ENCODE measurements at places on chromosomes 4 and X.

DNA sequence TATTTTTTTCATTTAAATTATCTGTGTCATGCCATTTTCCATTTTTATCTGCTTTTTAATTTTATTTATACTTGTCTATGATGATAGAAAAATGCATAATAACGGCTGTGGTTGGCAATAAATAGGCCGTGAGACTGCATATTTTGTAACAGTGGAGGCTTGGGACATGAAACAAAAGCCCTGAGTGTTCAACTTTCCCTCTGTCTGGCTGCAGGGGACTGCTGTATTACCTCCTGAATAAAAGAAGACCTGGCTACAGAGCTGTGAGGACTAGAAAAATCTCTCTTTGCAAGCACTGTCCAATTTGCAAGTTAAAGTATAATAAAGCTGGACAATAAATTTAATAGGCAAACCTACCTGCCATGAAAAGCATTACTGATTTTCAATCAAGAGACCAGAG lies 82.1 kb downstream of the MAGEB10 start:
- DNase-seq: no peak

GRCh38 chr4:173370130-173370476 lies 651 bp upstream of the SAP30 start:
- DNase-seq: no peak

DNA sequence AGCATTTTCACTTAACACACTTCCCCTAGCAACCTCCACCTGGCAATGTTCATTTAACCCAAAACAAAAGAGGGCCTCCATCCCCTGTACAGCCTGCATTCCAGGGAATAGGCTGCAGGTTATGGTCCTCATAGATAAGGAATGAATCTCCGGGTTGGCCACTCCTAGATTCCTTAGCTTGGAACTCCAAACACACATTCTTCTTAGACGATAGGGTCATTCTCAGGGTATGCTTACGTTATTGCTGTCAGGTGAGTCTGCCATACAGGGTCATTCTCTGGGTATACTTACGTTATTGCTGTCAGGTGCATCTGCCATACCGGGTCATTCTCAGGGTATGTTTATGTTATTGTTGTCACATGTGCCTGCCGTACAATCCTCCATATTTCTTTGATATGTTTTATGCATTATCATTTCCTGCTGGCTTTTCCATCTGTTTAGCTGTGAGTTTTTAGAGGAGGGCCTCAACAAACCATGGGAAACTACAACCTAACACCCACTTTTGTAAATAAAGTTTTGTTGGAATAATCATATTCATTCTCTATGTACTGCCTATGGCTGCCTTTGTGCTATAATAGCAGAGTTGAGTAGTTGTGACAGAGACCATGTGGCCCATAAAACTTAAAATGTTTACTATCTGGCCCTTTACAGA lies 8.2 kb upstream of the AFF1 start:
- DNase-seq: no peak

GRCh38 chr4:78694457-78694787 lies 81.7 kb upstream of the BMP2K start:
- no peak for DNase-seq

GRCh38 chrX:84724576-84724975 lies 222.3 kb upstream of the HDX start:
- DNase-seq: no peak
